H7 (cell line): ENCODE measurements at places on chromosomes 6 and 20.
A peak's percentile ranks its signal among the peaks of the same experiment; 100 is the strongest.

DNA sequence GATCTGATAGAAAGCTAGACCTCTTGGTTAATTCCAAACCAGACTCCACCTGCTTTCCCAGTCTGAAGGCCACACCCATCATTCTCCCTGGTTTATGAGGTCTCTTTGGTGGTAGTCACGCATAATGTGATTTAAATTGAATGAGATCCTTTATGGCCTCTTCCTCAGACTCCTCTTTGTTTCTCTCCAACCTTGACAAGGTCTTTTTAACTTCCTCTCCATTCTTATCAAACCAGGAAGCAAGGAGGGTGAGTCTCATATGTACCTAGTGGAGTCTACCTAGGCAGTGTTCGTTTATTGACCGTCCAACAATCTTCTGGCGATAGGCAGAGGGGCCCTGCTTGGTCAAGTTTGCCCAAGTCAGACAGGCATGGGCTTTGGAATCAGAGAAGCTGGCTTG is 184.2 kb upstream of the LAMP5 start:
- DNase-seq, result no peak

- DNase-seq, result no peak
Observed at GRCh38 chr20:50548396-50548795, 38.2 kb downstream of the PTPN1 start.

DNA sequence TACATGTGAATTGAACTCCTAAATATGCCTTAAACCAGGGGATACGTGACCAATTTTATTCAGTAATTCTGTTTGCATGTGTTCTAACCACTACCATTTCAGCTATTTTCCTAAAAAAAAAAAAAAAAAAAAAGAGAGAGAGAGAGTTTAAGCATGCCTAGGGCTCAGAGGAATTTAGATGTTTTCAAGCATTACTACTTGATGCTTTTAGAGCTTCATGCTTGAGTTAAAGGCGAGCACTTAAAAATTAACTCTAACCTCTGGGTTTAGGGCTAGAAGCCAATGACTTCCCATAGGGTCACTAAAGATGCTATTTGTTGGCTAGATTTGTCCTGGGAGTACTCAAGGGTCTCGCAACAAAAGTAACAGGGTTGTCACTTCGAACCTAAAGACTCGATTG is 217.7 kb downstream of the ATXN1 start:
- DNase-seq, result no peak

DNA sequence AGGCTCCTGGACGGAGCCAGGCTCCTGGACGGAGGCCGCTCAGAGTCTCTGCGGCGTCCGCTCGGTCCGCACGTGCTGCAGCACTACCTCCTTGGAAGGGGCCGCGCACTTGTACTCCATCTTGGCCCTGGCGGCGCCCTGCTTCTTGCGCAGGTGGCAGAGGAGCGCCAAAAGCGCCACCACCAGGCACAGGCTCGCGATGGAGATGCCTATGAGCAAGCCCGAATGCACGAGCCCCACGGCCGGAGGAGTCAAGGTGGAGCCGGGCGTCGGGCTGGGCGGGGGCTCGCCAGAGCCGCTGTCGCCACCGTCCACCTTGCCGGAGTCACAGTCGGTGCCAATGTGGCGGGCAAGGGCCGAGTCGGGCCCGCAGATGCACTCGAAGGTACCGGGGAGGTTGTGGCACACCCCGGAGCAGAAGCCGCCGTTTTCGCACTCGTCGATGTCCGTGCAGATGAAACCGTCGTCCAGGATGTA is 1.7 kb downstream of the THBD start:
- peak; percentile 58 for DNase-seq

- DNase-seq, result no peak
Observed at GRCh38 chr6:109243863-109244825, 138.1 kb downstream of the CD164 start.

- no peak for DNase-seq
Observed at GRCh38 chr6:91141346-91141745, 554.5 kb upstream of the MAP3K7 start.

GRCh38 chr20:44056010-44056698 is 130.8 kb downstream of the JPH2 start:
- DNase-seq, result peak; percentile 79

DNA sequence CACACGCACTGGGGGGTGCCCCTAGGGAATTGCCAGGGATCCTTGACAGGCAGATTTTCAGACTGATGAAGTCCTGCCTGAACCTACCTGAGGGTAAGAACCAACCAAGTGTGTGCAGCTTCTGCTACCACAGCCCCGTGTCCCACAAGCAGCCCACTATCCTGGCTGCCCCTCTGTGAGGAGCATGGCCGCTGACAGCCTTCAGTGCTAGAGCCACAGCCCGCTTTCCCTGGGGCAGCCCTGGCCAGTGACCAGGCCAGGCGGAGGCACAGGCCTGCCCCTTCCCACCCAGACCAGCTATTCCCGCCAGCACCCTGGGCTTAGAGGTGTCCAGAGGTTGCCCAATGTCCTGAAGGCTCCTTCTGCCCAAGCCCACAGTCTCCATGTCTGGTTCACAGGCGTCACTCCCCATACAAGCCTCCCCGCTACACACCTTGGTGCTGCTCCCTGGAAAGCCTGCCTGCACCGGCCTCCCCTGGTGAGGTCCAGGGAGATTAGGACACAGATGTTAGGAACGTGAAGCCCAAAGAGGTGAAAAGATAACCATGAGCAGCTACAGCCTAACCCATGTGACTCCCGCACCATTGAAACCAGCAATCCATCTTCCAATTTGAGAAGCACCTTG is 207.0 kb downstream of the SYNDIG1 start:
- DNase-seq, result no peak

GRCh38 chr6:51777618-51778017 is 309.8 kb downstream of the PKHD1 start:
- DNase-seq, result no peak

DNA sequence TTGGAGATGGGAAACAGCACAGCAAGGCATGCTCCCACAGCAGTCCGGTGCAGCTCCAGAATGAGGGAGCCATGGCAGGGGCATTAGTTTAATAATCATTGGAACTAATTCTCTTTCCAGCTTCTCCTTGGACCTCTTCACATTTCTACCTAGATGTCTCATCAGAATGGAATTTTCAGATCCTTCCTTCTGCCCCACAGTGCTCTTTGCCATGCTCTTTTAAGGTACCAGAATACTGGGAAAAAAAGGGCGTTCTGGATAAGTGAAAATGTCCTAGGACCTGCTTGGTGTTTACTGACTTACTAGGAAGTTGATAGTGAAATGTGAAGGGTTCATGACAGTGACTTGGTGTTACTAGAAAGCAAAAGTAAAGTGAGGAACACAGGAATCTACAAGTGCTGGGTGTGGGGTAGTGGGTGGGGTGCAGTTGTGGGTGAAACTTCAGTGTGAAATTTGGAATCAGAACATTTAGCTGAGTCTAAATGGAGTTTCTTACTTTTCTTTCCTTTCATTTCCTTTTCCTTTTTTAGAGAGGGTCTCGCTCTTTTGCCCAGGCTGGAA is 207.1 kb downstream of the ARID1B start:
- no peak for DNase-seq

GRCh38 chr20:40511478-40511877 is 177.6 kb downstream of the MAFB start:
- DNase-seq, result no peak

GRCh38 chr6:24283043-24283985 is 74.5 kb downstream of the DCDC2 start:
- DNase-seq, result peak; percentile 66

DNA sequence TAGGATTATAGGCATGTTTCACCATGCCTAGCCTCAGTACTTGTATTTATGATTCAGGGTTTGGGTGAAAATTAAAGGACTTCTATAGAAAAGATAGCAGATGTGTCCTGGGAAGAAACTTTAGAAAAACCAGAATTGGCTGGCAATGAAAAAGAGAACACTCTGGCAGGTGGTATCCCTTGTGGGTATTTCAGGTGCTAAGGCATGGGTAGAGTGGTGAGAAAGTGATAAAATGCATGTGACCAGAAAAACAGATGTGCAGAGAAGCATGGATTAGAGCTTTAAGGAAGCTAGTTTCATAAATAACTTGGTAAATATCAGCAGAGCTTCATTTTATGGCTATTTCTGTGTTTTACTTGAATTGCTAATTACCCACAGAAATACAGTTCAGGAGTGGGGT is 622.2 kb downstream of the DOK5 start:
- DNase-seq, result no peak

DNA sequence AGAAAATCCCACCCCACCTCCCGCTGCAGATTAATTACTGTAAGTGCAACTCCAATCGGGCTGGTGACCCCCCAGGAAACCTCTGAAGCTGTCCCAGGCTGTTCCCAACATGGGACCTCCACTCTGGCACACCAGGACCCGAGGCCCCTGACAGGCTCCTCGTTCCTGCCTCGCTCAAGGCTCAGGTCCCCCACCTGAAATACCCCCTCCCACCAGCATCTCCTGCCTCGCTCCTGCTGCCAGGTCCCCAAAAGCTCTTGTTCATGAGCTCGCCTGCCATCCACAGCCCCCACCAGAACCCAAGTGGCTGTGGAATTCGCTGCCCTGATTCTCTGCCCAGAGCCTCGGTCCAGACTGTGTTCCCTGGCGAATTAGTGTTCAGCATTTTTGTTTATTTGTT is 26.1 kb downstream of the NPEPL1 start:
- peak; percentile 40 for DNase-seq

GRCh38 chr20:29878281-29878741 is 1379.2 kb upstream of the DEFB115 start:
- peak; percentile 19 for DNase-seq

GRCh38 chr6:16850681-16851026 is 89.4 kb upstream of the ATXN1 start:
- DNase-seq, result no peak

- no peak for DNase-seq
Observed at GRCh38 chr20:14997791-14998190, 660.4 kb upstream of the FLRT3 start.

DNA sequence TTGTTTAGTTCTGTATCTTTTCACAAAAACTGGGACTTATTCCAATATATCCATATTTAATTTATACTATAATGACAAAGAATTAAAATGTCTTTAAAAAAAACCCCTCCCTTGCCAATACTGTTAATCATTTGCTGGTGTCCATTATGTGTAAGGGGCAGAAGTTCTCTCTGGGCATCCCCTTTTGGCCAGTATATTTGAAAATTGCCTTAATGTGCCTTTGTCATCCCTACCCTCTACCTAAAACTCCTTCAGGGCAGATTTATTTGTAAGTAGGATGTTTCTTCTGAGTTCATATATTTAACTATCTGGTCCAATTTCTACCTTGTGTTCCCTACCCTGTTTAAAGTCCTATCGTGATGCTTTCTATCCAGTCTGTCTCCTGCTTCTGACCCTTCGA is 62.9 kb downstream of the ARHGAP18 start:
- DNase-seq, result no peak

DNA sequence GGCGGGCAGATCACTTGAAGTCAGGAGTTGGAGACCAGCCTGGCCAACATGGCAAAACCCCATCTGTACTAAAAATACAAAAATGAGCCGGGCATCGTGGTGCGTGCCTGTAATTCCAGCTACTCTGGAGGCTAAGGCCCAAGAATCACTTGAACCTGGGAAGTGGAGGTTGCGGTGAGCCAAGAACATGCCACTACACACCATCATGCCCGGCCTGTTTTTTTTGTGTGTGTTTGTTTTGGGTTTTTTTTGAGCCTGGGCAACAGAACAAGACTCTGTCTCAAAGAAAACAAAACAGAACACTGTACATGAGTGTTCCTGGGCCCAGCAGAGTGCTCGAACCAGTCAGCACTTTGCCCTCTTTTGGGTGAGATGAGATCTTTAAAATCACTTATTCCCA is 159.1 kb downstream of the MTHFD1L start:
- no peak for DNase-seq

- DNase-seq, result no peak
Observed at GRCh38 chr20:62739581-62740285, 31.1 kb downstream of the NTSR1 start.

GRCh38 chr20:59661153-59661552 is 56.8 kb downstream of the PHACTR3 start:
- DNase-seq, result no peak

DNA sequence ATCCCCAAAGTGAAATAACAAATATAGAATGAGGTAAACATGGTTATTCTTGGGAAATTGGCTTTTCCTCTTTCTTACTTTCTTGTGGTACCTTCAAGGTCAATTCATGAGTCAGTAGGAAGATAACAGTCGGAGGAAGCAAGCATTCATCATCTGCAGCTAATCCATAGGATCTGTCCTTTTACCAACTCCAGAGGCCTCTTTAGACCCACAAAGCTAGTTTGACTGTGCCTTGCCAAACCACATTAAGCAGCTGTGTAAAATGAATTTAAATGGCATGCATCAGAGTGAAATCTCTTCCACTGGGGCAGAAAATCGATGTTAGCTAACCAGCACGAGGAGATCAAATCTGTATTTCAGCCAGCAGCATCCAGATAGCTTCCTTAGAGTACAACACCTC is 171.3 kb downstream of the TMEM242 start:
- DNase-seq, result no peak

DNA sequence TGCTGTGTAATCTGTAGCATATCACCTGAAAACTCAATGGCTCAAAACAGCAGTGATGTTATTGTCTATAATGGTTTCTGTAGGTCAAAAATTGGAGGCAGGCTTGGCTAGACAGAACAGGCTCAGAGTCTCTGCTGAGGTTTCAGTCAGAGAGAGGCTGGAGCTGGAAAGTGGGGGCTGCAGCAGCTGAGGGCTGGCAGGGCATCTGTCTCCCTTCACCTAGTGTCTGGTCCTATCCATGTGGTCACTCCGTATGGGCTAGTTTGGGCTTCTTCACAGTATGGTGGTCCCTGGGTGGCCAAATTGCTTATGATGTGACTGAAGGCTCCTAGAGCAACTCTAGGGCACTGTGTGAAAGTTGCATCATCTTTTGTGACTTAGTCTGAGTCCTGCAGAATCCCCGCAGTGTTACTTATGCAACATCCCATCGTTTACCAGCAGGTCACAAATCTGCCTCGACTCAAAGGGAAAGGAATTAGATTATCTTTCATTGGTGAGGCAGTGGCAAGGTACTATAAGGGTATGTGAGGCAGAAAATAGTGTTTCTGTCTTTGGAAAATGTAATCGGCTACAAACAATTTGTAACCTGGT is 497.0 kb downstream of the EPHA7 start:
- DNase-seq, result no peak

DNA sequence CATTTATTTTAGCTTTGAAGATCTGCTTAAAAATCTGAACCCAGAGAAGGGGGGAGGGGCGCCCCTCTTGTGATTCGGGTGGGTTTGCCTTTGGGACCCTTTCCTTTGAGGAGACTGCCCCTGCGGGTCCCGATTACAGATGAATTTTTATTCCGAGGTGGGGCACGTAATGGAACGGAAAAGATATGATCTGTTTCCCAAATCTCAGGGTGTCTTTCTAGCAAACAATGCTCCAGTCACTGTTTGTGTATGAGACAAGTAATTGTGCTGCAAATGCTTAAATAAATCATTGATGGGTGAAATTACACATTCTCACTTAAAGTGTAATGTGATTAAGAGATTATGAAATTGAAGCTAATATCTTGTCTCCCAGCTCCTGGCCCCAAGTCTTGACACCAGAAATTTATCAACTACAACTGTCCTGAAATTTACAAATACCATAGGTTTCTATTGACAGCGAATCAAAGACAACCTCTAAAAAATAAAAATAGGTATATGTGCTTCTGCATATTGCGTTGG is 30.7 kb downstream of the TFAP2A start:
- no peak for DNase-seq

GRCh38 chr20:19783966-19784401 is 25.9 kb downstream of the RIN2 start:
- DNase-seq, result no peak
